Activated gamma-delta T cell treated with anti-CD3 and anti-CD28 coated beads, Interleukin-2, amount 50 U/mL, for 16 hours (primary cell): ENCODE measurements at places on chromosomes 16 and 17.

DNA sequence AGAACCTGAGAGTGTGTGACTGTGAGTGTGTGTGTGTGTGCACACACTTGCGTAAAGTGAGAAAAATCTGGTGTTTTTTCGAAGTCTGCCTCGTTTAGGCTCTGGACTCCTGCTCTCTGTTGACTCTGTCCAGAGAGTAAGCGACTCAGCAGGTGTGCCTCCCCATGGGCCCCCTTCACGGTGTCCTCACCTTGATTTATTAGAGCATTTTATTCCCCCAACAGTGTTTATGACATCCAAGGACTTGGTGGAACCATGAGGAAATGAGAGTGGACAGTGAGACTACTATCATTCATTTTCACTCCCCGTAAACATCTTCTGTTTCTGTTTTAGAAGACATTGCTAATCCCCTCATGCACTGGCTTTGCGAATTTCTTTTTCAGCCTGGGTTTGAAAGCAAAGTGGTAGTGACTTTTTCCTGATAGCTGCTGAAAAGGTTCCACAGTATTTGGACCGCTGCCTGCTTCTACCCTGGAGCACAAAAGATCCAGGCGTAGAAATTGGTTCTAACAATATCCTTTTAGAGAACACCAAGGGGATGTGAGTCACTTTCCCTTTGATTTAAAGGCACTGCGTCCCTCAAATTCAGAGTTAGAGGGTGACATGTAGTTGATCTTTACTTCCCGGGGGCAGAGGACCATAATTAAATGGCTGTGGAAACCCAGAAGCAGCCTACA, 218.2 kb downstream of the WWOX start:
- DNase-seq = no peak

DNA sequence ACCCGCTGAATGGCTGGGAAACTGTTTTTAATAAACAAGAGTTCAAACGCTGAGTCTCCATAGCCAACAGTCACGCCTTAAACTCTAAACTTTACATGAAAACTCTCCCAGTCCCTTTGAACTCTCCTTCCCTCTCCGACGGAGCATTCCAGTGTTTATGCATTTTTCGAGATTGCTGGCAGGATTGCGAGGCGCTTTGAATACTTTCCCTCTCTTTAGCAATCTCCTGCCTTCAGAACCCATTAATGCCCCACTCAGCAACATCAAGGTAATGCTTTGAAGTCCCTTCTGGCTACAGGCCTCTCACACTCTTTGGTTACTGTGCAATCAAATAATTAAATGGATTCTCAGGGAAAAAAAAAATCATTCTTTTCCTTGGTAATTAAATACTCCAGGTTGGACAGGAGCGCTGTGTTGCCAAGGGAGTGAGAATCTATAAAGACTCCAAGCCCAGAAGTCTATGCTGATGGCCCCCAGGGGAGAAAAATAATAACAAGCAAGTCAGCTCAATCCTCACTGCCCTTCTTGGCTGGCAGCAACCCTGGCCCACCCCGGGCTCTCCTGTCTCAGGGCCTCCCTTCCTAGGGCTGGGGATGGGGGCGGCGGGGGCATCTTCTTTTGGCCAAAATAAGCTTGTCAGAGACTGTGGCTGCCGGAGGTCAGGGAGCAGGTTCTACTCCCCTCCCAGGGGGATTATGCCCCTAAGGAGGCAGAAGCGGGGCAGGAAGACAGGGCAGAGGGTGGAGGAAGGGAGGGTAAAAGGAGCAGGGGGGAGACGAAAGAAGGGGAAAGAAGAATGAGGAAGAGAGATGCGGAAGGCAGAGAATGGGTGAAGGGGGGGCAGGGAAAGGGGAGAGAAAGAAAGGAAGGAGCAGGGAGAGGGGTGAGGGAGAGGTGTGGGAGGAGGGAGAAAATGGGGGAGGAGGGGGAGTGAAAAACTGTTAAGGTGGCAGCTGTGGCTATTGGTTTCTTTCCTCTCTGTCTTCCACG, 45.2 kb downstream of the AXIN2 start:
- no peak for DNase-seq

DNA sequence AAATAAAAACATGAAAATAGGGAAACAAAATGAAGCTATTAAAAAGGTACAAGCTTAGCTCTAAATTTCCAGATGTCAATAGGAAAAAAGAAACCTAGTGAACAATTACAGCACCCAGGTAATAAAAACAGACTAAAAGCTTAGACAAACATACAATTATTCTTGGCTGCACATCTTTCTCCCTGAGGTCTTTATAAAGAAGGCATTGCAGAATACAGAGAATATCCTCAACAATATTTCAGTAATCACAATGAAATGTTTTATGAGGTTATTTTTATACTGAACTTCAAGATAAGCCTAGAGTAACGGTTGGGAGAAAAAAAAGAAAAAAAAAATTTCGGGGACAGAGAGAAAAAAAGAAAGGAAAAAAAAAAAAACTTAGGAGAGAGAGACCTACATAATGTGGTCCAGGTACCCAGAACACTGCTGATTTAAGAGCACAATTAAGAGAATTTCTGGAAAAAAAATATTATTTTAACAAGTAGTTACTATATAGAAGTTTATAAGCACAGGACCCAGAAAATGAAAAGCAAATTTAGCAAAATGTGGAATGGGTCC, 26.5 kb downstream of the KANSL1 start:
- no peak for DNase-seq

GRCh38 chr16:49055291-49055690, 226.3 kb downstream of the CBLN1 start:
- DNase-seq = no peak

GRCh38 chr16:90027611-90028010, 8.4 kb upstream of the DBNDD1 start:
- DNase-seq = no peak

DNA sequence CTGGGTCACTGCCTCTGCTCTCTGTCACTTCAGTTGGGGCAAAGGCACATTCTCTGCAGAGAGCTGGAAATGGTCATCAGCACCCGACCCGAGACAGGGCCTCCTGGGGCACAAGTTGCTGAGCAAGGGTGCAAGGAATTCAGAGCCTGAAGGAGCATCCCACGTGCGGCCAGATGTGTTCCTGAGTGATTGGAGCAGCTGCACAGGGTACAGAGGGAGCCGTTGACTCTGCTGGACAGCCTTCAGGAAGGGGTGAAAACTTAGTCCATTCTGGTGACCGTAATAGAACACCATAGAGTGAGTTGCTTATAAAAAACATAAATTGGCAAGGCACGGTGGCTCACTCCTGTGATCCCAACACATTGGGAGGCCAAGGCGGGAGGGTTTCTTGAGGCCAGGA, 106.8 kb downstream of the CCDC182 start:
- DNase-seq = no peak

- DNase-seq = no peak
Measured at GRCh38 chr16:23712976-23713375, at the start of gene ERN2. ERN2 (minus strand) TSS chr16:23713222; CDS start chr16:23713187, 35 bp downstream.

DNA sequence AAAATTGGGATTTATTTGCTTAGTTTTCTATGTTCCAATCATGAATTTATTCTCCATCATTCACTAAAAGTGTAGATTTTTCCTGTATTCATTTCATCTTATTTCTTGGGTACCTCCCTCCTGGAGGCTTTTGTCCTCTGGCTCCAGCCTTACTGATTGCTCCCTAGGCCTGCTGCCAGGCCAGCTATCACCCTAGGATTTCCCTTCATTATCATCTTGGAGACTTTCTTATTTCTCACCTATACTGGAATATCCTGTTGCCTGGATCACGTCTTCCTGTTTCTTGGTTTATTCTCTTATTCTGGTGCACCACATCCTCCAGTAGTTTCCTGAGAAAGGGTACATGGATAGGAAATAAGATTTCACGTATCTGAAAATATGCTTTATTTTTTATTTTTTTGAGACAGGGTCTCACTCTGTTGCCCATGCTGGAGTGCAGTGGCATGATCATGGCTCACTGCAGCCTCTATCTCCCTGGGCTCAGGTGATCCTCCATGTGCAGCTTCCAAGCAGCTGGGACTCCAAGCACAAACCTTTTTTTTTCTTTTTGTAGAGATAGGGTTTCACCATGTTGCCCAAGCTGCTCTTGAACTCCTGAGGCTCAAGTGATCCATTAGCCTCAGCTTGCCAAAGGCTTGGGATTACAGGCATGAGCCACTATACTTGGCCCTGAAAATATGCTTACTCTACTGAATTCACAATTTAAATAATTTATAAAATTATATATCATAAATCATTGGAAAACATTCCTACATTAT, 13.3 kb upstream of the KPNB1 start:
- no peak for DNase-seq

GRCh38 chr17:74833501-74834377, 25.9 kb downstream of the GRIN2C start:
- DNase-seq = no peak

GRCh38 chr17:2749784-2750181, 331 bp upstream of the CCDC92B start:
- DNase-seq = peak; percentile 49

- no peak for DNase-seq
Measured at GRCh38 chr16:80082906-80083305, 457.9 kb upstream of the DYNLRB2 start.

DNA sequence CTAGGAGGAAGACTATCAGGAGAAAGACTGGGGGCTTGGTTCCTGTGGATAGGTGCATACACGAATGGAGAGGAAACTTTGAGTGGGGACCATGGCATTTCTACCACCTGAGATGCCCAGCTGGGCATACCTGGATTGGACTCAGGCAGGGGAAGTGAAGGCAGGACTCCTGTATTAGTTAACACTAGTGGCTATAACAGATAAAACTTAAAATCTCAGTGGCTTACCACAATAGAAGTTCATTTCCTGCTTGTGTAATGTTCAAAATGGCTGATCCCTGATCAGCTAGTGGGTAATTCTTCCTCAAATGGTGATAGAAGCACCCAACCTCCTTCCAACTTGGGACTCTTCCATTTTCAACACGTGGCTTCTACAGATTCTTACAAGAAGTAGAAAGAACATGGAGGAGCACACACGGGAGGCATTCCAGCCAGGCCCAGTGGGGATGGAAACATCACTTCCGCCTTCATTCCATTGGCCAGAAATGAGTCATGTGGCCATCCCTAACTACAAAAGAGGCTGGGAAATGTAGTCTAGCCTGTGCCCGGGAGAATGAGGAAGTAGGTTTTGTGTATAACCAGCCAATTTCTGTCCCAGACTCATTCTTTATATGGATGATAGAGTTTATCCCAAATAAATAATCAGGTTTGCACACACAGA, 112.1 kb downstream of the UTP18 start:
- no peak for DNase-seq

GRCh38 chr17:50865868-50866260, 290 bp downstream of the TOB1 start:
- DNase-seq = no peak

DNA sequence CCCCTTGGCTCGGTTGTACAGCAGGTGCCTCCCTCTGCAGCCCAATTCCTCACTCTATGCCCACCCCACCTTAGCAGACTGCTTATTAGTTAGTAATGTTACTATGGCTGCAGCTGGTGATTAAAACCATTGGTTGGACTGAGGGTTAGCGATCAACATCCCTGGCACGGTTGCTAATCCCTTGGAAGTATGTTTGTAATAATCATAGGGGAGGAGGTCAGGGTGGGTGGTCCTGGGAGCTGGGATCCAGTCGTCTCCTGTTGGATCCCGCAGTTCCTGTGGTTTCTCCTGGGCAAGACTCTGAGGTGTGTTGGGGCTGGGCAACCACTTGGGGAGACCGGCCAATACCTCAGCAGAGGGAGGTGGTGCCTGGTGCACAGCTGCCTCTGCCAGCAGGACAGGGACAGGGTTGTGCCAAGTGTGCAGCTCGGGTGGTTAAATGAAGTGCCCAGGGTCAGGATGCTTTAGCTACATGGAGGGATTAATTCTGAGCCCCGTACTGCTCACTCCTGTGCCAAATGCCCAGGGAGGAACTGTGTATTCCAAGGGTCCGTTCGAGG, 38.0 kb downstream of the FZD2 start:
- DNase-seq = no peak
